Activated T-cell treated with anti-CD3 and anti-CD28 coated beads for 48 hours (primary cell): ENCODE measurements at places on chromosomes 1 and 21.
A peak's percentile ranks its signal among the peaks of the same experiment; 100 is the strongest.

GRCh38 chr1:181105134-181106021 lies 16.9 kb downstream of the IER5 start:
- DNase-seq: peak; percentile 89

DNA sequence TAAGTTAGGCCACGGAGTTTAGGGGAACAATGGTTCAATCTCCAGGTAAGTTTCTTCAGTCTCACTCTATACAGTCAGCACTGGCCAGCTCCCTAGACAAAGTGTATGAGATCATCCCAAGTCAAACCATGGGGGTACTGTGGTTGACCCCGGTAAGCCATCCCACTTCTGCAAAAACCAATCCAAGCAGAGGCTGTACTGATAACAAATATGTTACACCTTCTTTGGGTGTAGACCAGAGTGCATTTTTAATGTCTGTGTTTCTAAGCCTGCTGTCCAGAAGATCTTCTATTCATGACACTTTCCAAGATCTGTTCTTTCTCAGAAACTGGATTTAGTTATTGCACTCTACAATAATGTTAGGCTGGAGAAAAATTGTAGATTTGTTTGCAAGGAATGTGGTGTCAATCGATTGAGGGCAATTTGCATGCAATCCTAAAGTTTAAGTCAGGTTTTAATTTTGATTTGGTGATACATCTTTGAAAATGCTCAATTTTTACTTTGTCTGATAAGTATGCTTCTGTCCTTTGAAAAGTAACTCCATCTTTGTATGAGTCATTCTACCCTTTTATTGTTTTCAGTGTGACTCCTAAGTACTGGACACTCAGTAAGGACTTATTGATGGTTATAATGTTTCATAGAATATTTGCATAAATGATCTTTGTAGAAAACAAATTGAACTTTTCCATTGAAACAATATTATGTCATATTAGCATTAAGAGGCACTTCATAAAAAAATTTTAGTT lies 152.4 kb downstream of the HLX start:
- DNase-seq: no peak

GRCh38 chr1:13825033-13825432 lies 125.0 kb downstream of the PRDM2 start:
- DNase-seq: no peak

DNA sequence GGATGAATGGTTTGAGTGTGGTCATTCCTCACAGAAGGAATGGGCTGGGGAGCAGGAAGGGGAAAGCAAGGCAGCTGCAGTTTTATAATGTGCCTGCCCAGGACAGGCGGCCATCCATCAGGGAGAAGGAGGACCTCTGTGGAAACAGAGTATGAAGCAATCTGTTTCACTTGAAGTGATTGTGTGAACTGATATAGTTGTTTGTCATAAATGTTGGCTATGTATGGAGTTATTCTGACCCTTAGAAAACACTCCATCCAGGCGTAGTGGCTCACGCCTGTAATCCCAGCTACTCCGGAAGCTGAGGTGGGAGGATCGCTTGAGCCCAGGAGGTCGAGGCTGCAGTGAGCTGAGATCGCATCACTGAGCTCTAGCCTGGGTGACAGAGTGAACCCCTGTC lies 46.5 kb downstream of the NENF start:
- no peak for DNase-seq

- no peak for DNase-seq
Observed at GRCh38 chr21:45764792-45765191, 121.3 kb downstream of the PCBP3 start.

DNA sequence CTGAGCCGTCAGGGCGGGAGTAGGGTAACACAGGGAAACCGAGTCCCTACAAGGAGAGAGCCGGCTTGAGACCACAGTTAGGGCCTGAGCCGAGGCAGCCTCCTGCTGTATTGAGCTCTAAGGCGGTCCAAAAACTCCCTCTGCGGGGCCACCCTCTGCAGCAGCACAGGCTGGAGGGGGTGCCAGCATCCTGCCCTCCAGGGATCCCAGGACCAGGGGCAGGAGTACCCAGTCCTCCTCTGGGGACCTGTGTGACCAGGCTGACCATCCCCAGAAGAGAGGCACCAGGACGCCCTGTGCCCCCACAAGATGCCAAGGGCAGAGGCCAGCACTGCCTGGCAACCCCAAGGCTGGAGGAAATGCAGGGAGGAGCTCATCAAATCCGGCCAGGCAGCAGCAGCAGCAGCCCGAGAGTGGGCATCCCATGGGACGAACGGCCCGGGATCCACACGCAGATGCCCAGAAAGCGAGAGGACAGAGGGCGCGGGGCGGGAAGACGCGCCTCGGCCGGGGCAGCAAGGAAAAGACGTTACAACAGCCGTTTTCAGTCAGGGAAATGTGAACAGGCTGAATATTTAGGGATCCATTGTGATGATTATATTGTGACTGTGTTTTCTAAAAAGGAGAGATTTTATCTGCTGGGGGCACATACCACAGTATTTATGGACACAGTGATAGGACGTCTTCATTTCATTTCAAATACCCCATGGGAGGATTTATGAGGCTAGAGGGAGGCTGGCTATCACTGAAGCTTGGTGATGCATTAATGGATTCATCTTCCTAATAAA lies 57.1 kb upstream of the COL18A1 start:
- no peak for DNase-seq

DNA sequence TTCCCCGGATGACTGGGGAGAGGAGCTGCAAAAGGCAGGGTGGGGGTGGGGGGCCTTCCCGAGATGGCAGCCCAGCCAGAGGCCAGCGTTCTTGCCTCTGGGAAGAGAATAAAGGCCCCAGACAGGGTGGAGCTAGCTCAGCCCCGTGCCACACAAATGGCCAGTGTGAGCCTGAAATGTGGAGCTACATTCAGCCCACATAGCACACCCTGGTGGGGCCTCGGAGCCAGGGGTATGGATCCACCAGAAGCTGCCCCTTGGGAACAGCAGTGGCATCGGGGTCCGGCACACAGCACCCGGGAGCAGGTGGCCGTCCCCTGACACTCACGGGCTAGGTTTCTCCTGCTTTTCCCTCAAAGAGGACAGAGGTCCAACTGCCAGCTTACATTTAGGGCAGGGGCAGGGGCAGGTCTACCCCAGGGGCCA lies 93.9 kb downstream of the PDE9A start:
- peak; percentile 1 for DNase-seq

- no peak for DNase-seq
Observed at GRCh38 chr1:163308811-163309210, 12.9 kb upstream of the NUF2 start.

DNA sequence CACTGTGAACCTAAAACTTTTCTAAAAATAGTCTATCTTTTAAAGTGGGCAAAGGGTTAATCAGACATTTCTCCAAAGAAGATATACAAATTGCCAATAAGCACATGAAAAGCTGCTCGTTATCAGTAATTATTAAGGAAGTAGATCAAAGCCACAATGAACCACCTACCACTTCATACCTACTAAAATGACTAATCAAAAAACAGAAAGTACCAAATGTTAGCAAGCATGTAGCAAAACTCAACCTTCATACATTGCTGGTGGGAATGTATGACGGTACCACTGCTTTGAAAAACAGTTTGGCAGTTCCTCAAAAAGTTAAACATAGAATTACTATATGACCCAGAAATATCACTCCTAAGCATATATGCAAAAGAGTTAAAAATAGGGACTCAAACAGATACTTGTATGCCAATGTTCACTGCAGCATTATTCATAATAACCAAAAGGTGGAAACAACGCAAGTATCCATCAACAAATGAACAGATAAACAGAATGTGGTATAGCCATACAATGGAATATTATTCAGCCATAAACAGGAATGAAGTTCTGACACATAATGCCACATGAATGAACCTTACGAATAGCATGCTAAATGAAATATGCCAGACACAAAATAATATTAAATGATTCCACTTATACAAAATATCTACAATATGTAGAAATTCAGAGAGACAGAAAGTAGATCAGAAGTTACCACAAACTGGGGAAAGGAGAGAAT lies 21.1 kb downstream of the CDC42BPA start:
- DNase-seq: no peak

DNA sequence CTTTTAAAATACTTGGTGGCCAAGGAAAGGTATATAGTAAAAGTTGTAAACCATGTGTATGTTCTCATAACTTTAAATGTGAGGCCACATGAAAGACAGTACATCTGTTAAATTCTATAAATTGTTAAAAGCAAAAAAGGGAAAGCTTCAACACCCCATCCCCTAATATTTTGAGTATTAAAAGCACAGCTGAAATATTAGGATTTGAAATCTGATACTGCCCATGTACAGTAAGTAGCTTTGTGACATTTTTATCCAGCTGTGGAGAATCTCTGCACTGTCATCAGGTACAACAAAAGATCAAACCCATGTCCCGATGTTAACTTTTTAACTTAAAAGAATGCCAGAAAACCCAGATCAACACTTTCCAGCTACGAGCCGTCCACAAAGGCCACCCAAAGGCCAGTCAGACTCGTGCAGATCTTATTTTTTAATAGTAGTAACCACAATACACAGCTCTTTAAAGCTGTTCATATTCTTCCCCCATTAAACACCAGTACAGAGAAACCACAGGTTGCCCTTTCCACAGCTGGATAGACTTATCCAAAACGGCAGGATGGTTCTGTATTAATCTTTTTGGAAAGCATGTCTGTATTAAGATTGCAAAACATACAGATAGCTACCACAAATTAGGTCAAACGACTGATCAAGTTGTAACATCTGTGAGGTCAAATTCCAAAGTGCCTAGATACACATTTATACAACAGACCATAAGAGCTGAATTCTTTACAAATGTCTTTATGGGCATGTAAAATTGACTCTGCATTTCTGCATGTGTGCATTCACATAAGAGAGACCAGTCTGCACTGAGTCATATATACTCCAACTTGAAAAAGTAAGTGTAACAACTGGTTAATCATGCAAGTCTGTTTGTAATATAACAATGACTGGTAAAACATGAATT lies 5.2 kb downstream of the IRF2BP2 start:
- no peak for DNase-seq

DNA sequence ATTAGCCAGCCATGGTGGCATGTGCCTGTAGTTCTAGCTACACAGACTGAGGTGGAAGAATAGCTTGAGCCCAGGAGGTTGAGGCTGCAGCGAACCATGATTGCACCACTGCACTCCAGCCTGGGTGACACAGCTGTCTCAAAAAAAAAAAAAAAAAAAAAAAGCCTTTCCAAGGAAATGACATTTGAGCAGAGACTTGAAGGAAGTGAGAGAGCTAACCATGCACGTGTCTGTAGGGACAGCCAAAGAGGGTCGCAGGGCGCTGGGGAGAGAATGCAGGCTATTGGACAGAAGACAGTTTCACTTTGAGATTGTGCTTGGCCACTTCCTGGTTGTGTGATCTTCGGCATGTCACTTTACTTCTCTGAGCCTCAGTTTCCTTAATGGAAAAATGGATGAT lies 6.8 kb downstream of the HCRTR1 start:
- no peak for DNase-seq

DNA sequence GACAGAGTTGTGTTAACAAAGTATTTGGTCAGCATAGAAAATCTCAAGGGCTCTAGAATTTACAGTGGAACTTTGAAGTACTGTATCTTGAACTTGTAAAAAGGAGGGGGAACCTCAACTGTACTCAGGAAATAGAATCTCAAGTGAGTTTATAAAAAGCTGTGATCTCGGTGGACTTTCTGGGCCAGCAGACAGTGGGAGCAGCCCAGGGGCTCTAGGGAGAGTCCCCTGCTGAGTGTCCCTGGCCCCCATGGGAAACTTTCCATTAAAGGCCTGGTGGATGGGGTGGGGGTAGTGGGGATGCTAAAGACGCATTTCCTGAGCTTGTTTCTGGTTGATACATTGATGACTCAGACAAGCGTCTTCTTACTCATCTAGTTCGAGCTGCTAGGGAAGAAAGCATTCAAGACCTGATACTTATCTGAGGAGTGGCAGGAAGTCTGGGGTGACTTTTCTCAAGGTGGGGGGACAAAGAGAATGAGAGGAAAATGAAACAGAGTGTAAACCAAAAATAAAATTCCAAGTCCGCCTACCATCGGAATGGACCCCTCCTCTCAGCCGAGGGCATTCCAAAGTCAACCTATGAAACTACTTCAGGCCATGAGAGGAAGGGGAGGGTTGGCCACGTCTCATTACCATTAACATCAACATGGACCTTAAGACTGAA lies 65.5 kb downstream of the NID1 start:
- DNase-seq: peak; percentile 56

GRCh38 chr21:40018871-40019475 lies 151.7 kb downstream of the PCP4 start:
- no peak for DNase-seq

- peak; percentile 39 for DNase-seq
Observed at GRCh38 chr1:175188936-175189335, 3.6 kb downstream of the KIAA0040 start.

DNA sequence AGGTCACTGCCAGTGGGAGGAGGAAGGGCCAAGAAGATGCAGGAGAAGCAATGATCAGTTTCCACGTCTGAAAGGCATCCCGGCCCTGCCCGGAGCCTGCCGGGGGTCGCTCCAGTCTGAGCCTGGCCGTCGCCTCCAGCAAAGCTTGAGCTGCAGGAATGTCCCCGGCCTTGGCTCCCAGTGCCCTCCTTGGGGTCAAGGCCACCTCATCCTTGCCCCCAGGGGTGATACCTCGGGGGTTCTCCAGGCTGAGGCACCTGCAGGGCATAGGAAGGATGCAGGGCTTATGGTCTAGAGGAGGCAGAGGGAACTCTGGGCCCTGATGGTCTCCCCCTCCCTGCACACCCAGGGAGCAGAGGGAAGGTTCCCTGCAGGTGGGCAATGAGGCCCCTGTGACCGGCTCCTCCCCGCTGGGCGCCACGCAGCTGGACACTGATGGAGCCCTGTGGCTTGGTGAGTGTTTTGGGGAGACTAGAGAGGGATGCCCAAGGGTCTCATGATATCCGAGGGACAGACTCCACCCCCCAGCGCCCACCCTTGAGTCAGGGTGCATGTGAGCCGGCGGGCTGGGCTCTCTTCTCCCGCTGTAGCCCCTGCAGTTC lies 19.9 kb downstream of the RNF223 start:
- no peak for DNase-seq

DNA sequence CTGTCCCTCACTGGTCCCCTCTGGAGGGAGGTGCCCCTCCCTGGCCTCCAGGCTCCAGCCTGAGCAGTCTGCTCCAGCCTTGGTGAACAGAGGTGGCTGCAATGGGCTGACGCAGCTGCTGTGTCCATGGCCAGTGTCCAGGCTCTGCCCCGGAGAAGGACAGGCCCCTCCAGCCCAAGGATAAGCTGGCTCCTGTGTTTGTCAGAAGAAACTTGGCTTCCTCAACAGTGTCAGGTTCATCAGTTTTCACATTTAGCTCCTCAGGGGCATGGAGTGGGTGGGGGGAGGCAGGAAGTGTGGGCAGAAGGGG lies 402.8 kb downstream of the MATN1 start:
- no peak for DNase-seq

DNA sequence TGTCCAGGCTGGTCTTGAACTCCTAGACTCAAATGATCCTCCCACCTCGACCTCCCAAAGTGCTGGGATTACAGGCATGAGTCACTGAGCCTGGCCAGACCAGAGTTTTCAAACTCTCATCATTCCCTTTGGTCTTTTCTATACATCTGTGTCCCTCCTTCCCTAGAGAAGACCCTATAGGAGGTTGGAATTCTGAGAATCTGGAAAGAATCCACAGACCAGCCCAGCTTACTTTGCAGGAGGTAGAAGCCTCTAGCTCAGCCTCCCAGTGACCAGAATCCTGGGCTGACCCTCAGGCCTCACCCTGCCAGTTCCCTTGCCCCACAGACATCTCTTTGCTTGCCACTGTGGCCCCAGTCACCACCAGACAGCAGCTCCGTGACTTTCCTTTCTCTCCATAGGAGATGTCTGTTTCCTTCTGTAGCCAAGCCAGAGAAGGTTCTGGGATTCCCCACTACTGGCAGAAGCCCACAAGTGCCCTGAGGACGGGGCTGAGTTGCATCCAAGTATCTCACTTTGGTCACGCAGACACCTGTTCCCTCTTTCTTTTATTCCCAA lies 34.7 kb upstream of the KHDRBS1 start:
- DNase-seq: no peak
